Stimulated activated CD4-positive, alpha-beta T cell treated with anti-CD3 and anti-CD28 coated beads, TNF-alpha, amount 100 ng/mL, for 48 hours (primary cell): ENCODE measurements at places on chromosomes 16 and 17.

GRCh38 chr16:72216767-72217166, 44.8 kb upstream of the PMFBP1 start:
- no peak for DNase-seq

- no peak for DNase-seq
Measured at GRCh38 chr16:48317026-48317425, 68.2 kb downstream of the SIAH1 start.

DNA sequence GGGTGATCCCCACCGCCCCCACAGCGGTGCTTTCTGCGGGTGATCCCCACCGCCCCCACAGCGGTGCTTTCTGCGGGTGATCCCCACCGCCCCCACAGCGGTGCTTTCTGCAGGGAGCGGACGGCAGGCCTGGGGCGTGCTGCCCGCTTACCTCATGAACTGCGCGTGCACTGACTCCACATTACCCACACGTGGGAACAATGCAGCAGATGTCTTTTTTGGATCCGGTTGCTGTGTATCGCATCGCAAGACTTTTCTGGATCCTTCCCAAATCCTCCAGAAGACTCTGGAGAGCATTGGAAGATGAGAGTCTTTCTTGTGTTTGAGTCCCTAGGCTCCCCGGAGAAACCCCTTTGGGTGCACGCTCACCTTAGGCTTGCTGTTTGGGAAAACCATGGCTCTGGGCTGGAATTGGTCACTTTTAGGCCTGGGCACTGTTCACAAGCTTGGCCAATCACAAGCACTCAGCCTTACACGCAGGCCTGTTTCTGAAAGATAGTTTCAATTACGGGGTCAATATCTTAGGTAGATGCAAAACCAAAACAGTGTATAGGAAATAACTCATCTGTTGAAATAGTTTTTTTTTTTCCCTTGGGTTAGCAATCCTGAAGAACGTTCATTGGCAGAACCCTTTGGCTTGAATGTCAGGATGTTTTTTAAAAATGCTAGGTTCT, 201.8 kb downstream of the RPTOR start:
- DNase-seq = no peak

GRCh38 chr16:30092373-30093010, 768 bp upstream of the TBX6 start:
- DNase-seq = peak; percentile 55

DNA sequence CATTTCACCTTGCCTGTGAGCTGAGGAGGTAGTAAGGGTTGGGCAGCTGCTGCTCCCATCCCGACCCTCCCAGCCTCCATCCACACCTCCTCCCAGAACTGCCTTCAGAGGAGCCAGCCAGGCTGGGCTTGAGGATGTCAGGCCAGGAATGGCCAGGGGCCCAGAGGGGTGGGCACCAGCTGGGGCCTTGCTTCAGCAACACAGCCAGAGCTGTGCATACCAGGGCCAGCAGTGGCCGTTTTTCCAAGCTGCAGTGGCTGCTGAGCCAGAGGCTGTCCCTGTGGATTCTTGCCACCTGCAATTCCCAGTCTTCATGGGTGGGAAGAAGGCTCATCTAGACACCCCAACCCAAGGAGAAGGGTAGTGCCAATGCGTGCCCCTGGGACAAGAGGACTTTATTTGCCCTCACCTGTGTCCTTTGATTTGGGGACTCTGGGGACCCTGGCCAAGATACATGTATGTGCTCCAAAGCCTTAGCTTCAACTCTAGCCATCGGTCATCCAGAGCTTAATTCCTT, 153.4 kb upstream of the SDK2 start:
- DNase-seq = no peak

DNA sequence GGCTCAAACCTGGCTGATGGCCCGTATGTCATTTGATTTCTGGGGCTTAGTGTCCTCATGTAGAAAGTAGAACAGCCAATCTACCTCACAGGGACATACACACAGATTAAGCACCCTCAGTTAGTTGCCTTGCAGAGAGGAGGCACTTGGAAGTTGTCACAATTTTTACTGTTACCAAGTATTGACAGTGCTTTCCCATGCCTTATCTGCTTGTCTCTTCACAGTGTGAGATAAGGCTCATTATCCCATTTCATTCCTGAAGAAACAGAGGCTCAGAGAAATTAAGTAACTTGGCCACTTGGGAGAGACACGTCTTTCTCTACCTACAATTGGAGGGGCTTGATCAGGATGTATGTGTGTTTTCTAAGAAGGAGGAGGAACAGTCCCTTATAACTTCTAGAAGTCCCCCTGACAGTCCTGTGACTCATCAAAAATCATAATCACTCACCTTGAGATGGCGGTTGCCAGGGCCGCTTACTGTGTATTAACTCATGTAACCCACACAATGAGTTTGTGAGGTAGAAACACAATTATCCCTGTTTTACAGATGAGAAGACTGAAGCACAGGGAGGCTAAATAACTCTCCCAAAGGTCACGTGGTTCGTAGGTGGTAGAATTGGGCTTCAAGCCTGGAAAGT, 56.9 kb upstream of the LHX1 start:
- no peak for DNase-seq

- no peak for DNase-seq
Measured at GRCh38 chr17:10147040-10147439, 51.4 kb downstream of the GAS7 start.

DNA sequence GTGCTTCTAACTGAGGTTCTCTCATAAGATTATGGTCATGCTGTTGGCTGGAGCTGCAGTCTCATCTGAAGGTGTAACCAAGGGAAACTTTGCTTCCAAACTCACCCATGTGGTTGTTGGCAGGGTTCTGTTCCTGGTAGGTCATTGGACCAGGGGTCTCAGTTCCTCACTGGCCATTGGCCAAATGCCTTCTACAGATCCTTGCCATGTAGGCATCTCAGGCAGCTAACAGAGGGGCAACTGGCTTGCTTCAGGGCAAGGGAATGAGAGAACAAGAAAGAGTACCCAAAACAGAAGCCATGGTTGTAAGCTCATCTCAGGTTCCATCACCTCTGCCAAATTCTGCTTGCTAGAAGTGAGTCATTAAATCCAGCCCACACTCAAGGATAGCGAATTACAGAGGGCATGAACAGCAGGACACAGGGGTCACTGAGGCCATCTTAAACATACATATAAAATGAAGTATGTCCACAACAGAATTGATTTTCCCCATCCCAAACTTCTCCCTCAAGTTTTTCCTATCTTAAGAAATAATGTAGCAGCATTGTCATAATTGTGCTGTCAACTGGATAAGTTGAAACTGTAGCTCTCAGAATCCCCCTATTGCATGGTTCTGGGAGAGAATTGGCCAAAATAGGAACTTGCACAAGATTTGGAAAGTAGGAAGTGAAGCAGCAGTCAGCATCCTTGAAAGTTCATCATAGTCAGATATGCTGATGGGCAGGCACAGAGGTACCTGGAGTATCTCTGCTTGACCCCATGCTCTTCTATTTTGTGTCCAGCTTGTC, 42.4 kb upstream of the CES5A start:
- DNase-seq = no peak

DNA sequence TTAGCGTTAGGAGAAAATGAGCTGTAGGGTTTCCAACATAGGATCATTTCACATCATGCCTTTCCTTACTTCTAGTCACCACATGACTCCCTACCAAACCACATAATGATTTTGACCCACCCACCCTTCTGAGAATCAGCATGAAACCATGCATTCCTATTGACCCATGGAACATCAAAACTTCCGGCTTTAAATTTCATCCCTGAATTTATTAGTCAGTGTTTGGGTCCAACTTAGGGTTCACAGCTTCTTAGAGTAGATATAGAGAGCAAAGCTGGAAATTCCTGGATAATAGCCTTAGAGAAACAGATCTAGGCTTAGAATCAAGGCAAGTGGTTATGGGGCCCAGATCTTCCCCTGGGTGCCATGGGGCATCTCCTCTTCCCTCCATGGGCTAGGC, 162.6 kb downstream of the TOX3 start:
- DNase-seq = no peak

DNA sequence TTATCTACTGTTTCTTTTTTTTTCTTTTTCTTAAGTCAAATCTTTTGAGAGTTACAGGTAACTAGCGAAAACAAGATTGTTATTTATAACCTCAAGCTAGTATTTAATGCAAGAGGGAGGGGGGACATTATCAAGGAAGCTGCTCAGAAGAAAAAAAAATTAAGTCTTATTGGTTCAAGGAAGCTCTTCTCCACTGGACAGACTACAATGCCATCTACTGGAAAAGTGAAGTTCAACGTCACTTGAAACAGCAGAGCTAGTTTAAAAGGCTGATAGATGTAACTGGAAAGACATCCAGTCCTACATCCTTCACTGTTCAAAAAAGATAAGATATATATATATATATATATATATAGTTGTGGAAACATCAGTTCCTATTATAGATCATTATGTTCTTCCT, 418.0 kb upstream of the PSMD7 start:
- DNase-seq = no peak

- DNase-seq = no peak
Measured at GRCh38 chr17:74639704-74640151, 16.2 kb upstream of the CD300E start.

- peak; percentile 29 for DNase-seq
Measured at GRCh38 chr16:27318392-27319256, 4.8 kb downstream of the IL4R start.

DNA sequence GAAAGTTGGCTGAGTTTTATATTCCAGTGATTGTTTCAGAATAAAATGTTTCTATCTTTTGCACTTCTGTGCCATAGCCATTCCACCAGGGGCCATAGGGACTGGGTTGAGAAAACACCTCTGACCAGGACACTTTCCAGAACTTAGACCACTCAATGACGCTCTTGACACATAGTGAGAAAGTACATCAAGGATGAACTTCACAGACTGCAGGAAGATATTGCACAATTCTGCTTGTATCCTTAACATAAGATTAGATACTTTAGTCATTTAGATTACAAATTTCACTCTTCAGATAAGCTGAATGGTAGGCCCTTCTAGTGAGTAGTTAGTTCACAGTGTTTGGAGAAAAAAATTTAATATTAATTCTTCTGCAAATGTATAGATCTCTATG, 13.0 kb upstream of the MPHOSPH6 start:
- DNase-seq = no peak

- peak; percentile 11 for DNase-seq
Measured at GRCh38 chr16:84357191-84357651, 11.1 kb upstream of the ATP2C2 start.

DNA sequence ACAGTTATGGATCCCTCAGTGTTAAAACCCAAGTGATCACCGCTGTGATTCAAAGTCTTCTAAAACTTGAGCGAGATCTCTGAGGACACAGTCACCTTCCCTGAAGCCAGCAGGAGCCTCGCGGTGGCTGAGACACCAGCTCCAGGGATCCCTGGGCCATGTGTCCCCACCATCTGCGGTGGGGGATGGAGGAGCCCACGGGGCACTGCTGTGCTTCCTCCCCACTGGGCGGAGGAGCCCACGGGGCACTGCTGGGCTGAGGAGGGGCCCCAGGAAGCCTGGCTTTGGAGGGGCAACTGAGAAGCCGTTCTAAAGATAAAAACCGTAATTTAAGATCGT, 65.7 kb upstream of the METRNL start:
- DNase-seq = no peak

DNA sequence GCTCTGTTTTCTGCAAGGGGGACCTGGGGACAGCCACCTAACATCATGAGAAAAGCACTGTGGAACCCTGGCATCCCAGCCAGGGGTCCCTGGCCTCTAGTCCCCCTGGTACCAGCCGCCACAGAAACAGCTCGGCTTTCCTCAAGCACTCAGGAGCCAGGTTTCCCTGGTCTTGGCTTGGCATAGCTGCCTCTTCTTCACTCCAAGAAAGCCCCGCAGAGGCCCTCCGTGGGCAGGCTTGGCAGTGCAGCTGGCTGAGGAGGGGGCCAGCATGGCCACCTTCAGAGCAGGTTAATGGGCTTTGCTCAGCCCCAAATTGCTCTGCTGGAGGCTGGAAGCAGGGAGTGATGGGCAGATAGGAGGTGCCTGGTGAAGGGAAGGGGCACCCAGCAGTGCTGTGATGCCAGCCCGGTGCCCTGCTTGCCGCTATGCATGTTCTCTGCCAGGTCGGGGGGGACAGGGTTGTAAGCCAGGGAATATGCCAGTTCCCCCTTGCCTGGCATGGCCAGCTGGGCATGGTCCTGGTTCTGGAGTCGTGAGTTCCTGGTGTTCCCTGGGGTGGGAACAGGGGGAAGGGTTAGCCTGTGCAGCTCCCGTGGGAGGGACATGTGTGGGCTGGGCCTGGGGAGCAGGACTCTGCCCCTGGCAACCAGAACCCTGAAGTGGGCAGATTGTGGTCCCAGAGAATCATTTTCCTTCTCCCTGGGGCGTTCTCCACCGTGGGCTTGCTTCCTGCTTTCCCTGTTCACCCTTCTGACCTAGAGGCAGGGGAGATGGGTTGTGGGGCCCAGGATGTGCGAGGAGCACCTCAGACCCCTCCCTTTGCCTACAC, 3.2 kb downstream of the ANKRD13B start:
- no peak for DNase-seq

- no peak for DNase-seq
Measured at GRCh38 chr17:27326051-27326450, 32.1 kb downstream of the WSB1 start.

GRCh38 chr17:66416207-66416940, 114.0 kb downstream of the PRKCA start:
- no peak for DNase-seq

DNA sequence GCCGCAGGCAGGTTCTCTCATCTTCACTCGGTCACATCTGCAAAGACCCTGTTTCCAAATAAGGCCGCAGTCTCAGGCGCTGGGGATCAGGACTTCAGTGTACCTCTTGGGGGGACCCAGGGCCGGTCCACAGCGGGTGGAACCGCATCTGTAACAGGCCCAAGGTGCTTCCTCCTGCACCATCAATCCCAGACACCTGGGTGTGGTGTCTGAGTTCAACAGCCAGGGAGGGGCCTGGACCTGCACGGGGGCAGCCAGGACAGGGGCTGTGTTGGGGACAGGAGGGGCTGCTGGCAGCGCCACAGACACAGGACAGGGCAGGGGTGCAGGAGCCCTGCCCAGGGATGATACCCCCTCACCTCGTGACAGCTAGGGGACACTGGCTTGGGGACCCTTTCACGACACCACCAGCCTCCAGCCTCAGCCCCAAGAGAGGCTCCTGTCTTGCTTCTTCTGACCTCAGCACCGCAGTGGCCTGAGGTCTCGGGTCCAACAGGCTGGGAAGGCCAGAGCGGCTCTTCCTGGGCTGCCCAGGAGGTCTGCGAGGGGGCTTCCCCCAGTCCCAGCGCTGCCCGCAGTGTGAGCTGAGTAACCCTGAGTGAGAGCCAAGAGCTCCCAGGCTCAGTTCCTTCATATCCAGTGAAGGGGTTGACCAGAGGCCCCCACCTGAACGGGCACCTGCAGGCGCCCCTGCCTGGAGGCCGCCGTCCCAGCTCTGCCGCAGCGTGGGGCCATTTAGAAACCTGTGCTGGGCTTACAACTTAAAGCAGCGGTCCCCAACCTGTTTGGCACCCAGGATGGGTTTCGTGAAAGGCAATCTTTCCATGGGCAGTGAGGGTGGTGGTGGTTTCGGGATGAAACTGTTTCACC, 30.7 kb upstream of the BAHCC1 start:
- no peak for DNase-seq
